ENCODE measurements at places on chromosomes 2 and 18.

GRCh38 chr2:240786871-240787311 lies 33.1 kb downstream of the KIF1A start:
- no peak for DNase-seq

DNA sequence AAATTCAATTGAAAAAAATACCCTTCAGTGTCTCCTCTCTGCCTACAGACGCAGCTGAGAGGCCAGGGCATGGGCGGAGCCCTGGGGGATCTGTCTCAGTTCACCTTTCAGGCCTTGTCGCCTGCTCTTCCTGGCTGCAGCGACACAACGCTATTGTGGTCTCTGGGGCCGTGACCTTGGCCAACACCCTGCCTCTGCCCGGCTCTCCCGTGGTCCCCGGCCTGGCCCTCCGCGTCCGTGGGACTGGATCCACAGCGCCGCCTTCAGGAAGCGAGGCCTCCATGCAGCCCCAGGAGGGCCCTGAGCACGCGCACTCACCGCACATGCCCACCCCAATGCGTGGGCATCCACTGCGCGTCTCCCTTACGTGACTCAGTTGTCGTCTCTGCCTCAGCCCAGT lies 81.1 kb downstream of the MRPS9 start:
- DNase-seq: no peak

- DNase-seq: no peak
These were observed 140.3 kb upstream of the FOSL2 start for GRCh38 chr2:28252311-28252710.

DNA sequence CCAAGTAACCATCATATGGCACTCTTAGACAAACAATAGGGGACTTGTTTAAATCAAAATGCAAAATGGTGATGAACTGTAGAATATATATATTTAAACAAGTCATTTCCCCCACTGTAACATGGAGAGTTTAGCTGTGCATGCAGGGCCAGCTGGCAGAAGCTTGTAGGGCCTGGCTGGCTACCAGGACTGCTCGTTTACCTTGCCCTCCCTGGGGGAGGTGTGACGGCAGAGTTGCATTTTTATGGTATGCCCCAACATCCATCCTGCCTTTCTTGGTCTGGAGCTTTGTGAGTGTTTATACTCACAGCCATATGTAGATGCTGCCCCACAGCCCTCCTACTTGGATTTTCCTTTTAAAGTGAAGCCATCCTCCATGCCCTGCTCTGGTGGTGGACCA lies 101.7 kb upstream of the ZFP36L2 start:
- no peak for DNase-seq

- peak; percentile 11 for DNase-seq
These were observed 192.7 kb downstream of the DYSF start for GRCh38 chr2:71646028-71646427.

DNA sequence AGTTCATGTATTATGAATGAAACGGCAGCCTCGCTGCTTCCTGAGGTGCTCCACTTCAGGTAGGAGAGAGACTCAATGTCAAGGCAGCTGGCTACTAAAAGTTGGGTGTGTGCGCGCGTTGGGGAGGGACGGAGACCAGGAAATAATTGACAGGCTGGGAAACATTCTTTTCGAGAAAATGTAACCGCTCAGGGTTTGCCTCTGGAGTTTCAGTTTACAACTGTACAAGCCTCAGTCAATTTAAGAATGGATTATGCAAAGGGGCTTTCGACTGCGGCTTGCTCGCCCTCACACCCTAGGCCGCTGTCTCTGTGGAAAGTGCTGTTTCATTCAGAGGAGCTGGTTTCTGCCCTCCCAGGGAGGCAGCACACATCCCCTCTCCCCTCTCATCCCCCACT lies 4.4 kb upstream of the SPRED2 start:
- DNase-seq: peak; percentile 38

DNA sequence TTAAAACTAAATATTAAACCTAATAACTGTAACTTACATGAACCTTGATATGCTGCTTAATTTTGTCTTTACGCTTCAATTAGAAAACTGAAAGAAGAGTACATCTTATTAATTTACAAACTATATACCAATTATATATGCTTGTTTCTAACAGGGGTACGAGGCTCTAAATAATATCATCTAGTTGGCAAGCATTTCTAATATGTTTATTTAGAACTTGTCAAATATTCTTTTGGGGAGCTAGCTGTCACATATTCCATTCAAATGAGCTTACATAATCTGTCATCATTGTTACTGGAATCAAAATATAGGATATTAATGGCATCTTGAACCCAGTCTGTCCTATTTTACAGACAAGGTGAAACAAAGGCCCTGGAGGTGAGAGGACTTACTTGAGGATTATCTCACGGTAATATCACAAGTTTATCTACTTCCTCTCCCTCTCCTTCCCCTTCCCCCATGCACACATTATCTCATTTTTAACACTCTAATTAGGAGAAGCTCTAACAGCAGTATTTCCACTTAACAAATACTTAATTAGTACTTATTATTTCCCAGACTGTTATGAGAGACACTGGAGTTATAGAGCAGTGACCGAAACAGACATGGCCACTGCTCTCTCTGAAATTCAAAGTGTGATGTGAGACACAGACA lies 3.5 kb downstream of the PRKD3 start:
- DNase-seq: no peak

GRCh38 chr18:70228536-70228935 lies 23.0 kb upstream of the RTTN start:
- no peak for DNase-seq

GRCh38 chr2:17813010-17813741 lies 3.1 kb upstream of the MSGN1 start:
- no peak for DNase-seq

GRCh38 chr18:60322591-60322990 lies 50.0 kb downstream of the MC4R start:
- DNase-seq: no peak

DNA sequence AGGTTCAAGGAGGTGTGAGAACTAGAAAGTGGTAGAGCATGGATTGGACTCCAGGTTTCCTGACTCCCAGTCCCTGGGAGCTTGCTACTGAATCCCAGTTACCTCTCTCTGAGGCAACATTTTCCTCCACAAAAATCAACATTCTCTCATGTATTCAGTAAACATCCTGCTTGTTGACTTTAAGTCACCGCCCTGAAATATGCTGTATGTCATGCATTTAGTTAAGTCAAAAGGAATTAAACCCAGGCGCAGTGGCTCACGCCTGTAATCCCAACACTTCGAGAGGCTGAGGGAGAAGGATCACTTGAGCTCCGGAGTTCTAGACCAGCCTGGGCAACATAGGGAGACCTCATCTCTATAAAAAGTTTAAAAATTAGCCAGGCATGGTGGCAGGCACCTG lies 3.8 kb downstream of the MATN3 start:
- no peak for DNase-seq

DNA sequence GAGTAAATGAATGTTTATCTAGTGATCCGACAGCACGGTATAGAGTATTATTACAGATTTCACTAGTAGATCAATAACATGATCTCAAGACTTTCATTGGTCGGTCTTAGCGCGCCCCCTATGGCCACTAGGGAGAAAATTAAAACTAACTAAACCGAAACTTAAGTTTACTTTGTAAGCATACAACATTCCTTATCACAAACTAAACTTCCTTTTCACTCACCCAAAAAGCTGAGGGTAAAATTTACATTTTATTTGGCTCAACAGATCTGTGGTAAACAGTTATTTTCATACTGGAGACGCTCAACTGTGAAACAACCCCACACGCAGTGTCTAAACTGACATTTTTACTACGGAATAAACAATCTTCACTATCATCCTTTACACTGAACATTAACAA lies 215.6 kb upstream of the MAP2 start:
- DNase-seq: no peak

DNA sequence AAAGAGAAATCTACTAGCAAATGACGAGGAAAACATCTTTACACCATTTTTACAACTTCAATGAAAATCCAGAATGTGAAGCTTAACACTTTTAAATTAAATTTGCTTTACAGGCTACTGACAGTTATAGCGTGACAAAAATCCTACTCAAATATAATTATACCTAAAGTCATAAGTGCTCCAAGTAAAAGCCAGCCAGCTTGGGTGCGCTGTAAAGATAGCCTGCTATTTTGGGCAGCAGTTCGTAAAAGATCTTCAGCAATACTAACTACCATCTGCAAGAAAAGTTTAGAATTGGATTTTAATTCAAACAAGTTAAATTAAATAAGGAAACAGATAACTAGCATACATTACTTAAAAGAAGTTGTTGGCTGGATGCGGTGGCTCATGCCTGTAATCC lies 22.4 kb downstream of the HEATR5B start:
- DNase-seq: no peak

GRCh38 chr2:232367591-232368233 lies 10.8 kb upstream of the ALPP start:
- no peak for DNase-seq

GRCh38 chr2:158723921-158724802 lies 71.0 kb upstream of the DAPL1 start:
- no peak for DNase-seq

DNA sequence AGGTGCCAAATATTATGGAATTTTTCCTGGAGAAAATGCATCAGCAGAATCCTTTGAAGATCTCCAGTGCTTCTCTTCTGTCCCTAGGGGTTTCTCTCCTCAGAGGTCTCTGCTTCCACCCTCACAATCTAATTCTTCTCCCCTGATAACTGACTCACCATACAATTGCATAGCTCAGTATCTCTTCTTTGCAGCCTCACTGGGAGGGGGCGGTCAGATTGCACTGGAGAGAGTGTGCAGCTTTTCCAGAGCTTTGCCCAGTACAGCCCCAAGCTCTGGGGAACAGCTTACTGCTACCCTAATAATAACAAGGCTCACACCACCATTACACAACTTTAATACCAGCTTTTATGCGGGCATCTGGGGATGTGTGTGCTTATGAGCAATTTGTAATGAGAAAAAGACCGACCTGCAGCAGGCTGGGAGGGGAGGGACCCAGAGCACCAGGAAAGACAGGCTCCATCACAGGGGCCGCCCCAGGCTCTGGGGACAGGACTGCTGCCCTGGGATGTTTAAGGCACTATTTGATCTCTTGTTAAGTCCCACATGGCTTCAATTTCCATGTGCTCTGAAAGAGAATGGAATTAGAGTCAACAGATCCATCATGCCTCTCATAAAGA lies 276.6 kb upstream of the SIX2 start:
- DNase-seq: no peak

GRCh38 chr2:152594792-152595191 lies 122.5 kb downstream of the PRPF40A start:
- no peak for DNase-seq

DNA sequence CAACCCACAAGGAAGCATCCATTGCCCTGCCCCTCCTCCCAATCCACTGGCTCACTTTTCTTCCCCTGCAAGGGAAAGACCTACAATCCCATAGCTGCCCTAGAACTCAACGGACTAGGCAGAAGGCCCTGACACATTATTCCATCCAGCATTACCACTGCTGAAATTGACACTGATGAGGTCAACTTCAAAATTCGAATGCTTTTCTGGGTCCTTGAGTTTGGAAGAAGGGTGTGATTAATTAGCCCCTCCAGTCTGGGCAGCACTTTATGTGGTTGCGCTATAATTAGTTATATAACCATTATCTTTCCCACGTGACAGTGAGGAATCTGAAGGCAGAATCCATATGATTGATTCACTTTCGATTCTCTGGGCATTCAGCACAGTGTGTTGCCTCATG lies 55.7 kb downstream of the EVA1A start:
- no peak for DNase-seq

- no peak for DNase-seq
These were observed 634 bp downstream of the PTPRM start for GRCh38 chr18:7567474-7568425.

- no peak for DNase-seq
These were observed 306.0 kb upstream of the CELF4 start for GRCh38 chr18:37871561-37871960.

GRCh38 chr18:22510697-22511096 lies 93.0 kb upstream of the CTAGE1 start:
- no peak for DNase-seq

GRCh38 chr2:153476816-153477635 lies 1.5 kb downstream of the RPRM start:
- DNase-seq: no peak

DNA sequence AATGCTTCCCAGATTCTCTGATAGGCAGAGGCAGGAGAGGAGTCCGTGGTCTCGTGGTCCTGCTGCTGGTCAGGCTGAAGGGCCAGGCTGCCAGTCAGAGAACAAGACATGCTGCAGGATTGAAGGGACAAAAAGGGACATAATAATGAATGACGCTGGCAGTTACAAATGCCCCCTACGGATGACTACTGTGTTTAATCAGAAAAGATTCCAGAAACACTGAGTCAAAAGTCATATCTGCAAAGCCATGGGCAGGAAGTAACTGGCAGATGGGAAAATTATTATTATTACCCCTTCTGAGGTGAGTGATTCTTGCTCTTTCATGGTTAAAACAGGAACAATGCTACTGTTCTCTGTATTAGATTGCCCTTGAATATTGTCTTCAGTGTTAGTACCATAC lies 19.0 kb downstream of the LCT start:
- DNase-seq: no peak

DNA sequence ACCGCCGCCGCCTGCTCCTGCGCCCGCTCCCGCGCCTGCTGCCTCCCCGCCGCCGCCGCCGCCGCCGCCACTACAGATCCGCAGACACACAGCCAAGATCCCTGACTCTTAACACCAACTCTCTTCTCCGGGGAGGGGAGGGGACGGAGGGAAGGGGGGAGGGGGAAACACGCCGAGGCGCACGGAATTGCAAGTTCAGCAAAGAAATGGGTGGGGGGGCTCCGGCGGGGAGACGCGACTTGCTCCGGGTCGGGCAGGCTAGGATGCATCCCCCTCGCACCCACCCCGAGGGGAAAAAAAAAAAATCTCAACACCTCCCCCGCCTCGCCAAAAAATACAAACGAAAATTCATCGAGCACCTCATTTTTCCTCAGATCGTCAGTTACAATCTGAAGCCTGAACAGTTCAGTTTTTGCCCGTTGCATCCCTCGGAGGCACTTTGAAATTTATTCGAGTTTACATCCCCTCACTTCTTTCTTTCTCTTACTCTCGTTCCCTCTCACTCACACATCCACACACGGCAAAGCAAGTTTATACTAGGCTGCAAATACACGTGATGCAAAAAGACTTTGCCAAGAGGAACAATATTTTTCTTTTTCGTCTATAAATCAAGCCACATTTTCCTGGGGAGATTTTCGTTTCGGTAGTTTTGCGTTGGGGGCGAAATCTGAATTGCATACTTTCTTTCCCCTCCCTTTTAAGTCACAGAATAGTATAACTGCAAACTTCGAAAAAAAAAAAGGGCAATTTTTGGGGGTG lies at the start of gene TCF4:
Gene TCF4, minus strand, starts transcription at position 82 of the 759 bp plus-strand sequence. CDS start 1,076 bp downstream, outside the sequence.
- DNase-seq: no peak

- DNase-seq: no peak
These were observed 7.3 kb downstream of the PRADC1 start for GRCh38 chr2:73225513-73226360.

All from AG09319 (cell line).